Activated CD8-positive, alpha-beta memory T cell treated with anti-CD3 and anti-CD28 coated beads, Interleukin-2, amount 50 U/mL, for 4 hours (primary cell): ENCODE measurements at places on chromosomes 5 and 9.

- no peak for DNase-seq
Observed at GRCh38 chr5:72356361-72356760, 36.2 kb downstream of the PTCD2 start.

DNA sequence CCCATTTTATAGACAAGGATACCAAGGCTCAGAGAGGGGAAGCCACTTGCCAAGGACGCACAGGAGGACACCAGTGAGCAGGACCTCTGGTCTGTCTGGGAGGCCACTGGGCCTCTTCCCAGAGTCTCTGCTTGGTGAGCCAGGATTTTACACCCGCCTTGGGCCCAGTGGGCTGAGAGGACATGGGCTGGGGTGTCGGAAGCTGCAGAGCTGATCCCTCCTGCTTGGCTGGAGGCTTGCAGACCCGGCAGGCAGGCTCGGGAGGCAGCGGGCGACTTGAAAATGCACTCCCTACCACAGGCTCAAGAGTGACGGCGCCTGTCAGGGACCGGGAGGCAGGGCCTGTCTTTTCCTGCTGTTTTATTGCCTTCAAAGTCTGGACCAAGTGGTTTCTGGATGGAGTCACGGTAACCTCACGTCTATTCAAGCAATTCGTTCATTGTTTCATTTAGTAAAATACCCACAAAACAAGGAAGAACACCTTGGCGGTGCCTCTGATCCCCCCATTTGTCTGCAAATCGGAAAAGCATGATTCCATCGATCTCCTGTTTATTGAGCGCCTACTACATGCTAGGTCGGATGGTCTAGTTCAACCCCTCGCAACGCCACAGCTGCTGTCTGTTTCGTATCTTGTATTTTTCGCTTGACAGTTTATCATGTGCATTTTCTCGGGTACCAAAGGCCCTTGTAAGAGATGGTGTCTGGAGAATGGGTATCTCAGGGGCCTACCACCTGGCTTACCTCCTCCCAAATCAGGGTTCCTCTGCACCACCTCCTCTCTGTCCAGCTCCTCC, 108.1 kb upstream of the IER5L start:
- DNase-seq, result no peak

GRCh38 chr5:59842999-59843398, 50.5 kb downstream of the PDE4D start:
- no peak for DNase-seq

- no peak for DNase-seq
Observed at GRCh38 chr5:137622850-137623249, 113.0 kb downstream of the KLHL3 start.

GRCh38 chr9:69645488-69645887, 26.7 kb downstream of the APBA1 start:
- DNase-seq, result no peak

- DNase-seq, result no peak
Observed at GRCh38 chr5:1945606-1946005, 62.9 kb upstream of the IRX4 start.

GRCh38 chr9:81629440-81629839, 59.9 kb downstream of the TLE1 start:
- no peak for DNase-seq

- DNase-seq, result no peak
Observed at GRCh38 chr5:137486707-137487106, 12.4 kb downstream of the SPOCK1 start.

DNA sequence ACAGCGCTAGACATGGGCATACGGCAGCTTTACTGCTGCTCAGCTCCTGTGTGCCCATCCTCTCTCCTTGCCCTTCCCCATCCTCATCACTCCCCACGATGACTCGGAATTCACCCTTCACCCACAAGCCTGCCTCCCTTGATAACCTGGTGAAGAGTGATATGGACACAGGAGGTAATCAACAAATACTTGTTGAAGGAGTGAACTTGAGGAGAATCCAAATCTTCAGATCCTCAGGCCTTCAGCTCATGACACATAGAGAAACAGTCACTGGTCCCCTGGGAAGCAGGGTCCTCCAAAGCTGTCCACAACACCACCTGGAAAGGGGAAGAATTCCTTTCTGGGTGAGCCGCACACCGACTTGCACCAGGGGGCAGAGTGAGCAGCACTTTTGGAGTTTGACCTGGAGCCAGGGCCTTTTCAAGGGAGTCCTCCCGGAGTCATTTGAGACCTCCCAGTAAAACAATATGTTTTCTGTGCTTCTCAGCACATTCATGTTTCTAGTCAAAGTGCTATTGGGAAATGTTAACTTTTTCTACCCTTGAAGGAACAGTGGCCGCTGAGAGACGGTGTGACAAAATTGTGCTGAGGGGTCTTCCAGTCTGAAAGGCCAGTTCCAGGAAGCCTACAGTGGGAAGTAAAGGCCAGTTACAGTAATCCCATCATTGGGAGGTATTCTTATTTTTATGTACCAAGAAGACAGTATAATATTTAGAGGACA, 332.3 kb downstream of the CWC27 start:
- DNase-seq, result peak; percentile 16

DNA sequence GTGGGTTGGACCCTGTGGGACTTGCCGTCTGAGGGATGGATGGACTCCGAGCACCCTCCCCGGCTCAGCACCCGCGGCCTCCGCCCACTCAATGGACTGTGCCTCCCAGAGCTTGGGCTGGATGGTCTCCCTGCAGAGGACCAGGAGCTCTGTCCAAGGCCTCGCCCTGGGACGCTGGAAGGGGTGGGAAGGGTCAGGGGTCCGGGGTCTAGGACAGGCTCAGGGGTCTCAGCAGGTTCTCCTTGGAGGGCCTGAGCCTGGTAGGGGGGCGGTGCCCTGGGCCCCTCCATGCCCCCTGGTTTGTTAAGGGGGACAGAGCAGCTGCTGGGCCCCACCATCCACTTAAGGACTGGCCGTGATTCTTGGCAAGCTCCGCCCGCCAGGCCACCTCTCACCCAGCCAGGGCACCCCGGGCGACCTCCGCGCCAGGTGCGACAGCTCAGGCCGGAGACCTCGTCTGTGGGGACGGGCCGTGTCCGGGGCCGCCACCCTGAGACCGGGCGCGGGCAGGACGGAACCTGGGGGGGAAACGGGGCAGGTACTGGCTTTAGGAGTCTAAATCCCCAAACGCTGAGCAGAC, 29.2 kb downstream of the EXOC3 start:
- no peak for DNase-seq

DNA sequence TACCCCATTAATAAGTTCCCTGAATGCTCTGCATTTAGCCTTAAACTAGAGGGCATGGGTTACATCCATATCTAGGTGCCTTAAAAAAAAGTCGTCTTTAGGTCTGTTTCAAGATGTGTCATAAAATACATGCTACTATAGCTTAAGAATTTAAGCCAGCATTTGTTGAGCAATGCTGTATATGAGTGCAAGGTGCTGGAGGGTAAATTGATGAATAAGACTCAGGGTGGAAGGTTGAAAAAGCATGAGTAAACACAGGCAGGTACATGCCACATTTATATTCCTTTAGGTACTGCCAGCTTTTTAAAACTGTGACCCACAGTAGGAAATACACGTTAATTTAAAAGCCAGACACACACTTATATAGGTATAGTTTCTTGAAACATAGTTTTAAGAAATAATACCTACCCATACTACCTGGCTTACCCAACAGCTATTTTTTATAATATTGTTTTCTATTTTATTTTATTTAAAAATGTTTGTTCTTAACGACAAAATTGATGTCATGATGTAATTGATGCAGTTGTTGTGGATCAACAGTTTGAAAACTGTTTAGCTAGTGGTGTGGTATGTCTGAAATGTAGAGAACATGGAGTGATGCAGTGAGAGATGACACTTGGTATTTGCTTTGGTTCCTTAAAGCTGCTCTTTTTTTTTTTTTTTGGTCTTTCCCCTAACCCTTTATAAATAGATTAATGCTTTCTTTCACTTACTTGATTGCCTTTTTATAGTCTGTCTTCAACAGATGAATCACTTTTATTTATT, 3.9 kb downstream of the HMGCR start:
- no peak for DNase-seq

GRCh38 chr9:123225995-123226394, 42.4 kb downstream of the STRBP start:
- DNase-seq, result no peak

DNA sequence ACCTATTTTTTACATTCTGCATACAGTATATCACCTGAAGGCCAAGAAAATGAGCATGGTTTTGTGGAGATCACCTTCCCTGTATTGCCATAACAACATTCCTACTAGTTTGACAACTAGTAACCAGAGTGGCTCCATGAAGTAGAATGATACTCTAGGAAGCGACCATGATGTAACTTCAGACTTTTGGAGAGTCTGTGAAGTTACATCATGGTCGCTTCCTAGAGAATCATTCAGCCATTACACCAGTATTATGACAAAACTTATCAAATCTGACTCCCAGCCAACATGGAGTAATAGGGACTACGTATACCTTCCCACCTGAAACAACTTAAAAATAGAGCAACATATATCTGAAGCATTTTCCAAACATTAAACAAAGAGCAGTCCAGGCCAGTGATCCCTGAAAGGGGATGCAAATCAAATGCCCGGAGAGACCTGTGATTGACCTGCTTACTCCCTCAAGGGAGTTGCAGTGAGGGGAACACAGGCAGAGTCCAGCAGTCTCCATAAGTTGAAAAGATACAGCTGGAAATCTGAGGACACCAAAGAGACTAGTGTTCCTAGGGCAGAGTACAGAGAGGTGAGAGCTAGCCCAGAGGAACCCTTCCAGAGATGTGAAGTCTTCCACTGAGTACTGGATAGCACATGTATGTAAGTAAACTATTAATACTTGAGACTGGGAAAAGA, 7.8 kb downstream of the ECM2 start:
- DNase-seq, result no peak

DNA sequence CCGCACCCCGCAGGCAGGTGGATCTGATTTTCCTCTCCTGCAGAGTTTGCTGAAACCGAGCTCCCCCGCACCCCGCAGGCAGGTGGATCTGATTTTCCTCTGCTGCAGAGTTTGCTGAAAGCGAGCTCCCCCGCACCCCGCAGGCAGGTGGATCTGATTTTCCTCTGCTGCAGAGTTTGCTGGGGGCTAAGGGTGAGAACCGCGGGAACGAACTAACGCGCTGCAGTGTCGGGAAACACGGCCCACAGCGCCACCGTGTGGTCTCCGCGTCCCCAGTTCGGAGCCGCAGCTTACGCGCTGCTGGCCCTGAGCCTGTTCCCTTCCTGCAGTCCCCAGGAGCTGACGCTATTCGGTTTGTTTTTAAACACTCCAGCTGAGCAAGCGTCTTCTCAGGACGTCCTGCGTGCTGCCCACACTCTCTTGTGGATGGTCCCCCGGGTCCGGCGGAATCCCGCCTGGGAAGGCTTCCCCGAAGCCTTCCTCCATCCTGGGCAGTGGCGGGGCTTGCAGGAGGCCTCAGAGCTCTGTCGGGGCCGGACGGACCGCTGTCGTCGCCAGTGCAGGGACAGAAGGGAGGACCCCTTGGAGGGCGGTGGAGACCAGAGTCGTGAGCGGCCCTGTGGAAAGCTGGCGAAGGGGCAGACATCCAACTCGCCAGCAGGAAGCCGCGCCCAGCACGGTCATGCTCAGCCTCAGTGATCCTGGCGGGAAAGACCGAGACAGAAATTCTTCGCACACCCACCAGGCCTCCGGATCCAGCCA, 121.2 kb upstream of the LPCAT1 start:
- DNase-seq, result peak; percentile 83

DNA sequence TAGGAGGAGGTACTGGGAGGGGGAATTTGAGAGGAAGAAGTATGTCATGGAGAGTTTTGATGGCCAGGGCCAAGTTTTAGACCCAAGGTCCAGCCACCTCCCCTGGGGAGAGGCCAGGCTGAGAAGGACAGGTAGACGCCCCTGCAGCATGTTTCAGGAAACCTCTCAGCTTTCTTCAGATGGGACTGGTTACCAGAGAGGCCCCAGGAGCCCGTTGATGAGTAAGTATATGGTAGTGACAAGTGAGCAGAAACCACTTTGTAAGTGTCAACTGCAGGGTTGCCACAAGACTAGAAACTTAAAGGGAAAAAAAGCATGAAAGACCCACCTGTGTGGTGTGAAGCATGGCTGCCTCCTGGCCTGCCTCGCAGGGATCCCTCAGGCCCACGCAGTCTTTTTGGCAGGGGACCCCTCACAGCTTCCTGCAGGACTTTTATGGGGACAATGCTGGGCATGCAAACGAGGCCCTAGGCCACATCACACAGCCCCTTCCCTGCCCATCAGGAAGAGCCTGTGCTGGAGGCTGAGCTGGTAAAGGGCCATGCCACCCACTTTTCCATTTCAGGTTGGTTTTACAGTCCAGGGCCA, 255.9 kb downstream of the FSTL4 start:
- no peak for DNase-seq

- DNase-seq, result no peak
Observed at GRCh38 chr9:109351032-109351431, 30.2 kb upstream of the EPB41L4B start.

DNA sequence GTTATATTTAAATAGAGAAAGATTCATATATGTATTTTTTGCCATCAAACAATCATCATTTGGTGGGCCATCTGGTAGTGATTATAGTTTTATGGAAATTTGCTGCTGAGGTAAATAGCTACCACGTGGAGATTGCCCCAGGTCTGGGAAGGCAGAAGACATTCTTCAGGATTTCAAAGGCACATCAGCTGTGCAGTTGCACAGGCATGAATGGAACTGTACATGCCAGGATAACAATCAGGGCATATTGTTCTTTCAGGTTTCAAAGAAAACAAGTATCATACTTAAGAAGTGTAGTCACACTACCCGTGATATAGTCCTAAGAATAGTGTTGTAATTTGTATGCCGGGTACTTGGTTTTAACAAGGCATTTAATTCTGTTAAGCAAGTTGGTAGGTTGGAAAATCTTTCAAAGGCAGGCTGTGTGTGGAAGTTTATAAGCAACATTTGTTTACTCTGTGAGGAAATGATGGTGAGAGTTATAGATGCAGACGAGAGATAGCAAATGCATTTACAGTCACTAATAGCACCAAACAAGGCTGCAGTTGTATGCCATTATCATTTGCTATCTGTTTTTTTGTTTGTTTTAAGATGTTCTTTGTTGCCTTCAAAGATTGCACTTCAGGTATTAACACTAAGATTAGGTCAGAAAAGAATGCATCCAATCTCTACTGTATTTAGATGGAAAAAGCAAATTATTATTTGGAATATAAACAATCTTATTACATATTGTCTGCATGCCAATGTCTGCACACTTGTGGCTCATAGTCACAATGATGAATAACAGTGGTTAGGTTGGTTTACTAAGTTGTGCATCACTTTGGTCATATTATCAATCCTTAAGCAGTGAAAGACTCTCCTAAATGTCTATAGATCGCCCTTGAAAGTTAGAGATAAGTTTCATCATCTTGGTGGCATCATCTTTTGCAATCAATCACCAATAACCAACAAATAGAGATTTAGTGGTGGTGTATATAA, 55.3 kb downstream of the RPS23 start:
- no peak for DNase-seq

DNA sequence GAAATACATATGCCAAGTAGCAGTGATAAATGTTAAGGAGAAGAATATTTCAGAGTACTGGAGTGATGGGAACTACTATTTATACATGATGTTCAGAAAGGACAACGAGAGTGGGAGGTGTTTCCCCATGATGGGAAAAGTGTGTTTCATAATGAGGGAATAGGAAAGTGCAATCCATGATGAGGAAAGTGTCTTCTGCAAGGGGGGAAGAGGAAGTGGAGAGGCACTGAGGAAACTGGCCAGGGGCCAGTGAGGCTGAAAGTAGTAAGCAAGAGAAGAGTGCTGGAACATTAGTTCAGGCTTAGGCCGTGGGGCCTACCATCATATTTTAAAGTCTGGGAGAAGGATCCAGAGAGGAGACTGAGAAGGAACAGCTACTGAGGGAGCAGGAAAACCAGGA, 327.2 kb downstream of the SLF1 start:
- DNase-seq, result no peak

GRCh38 chr5:131495536-131496399, 139.3 kb downstream of the RAPGEF6 start:
- no peak for DNase-seq
